Nephron progenitor cell (in vitro differentiated cells): ENCODE measurements at places on chromosomes 6 and 20.

DNA sequence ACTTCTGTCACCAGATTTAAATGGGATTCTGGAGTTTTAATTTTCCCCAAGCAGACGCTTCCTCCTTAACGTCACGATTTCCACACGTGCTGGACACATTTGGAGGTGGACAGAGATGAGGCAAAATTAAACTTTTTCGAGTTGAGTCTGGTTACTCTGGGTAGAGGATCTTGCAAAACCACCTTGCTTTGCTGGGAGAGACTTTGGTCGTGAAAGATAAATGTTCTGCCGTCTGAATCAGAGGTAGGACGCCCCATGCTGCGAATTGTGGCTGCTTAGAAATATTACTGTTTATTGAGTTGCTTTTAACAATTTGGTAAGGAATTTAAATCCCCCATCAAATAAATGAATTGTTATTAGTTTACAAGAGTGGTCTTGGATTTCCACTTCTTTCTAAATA is 46.8 kb downstream of the CTCFL start:
- H3K4me3 ChIP-seq = no peak overlapping the region
- peaks cover 36% of the 10 kb centered on the region for H3K27me3 ChIP-seq
- DNase-seq = no peak
- no peaks in the 10 kb centered on the region for H3K36me3 ChIP-seq
- peaks cover 54% of the 10 kb centered on the region for H3K4me1 ChIP-seq

GRCh38 chr6:169070506-169071176 is 183.0 kb downstream of the THBS2 start:
- H3K27ac ChIP-seq = no peak overlapping the region
- H3K27me3 ChIP-seq = peaks cover 8% of the 10 kb centered on the region
- H3K4me3 ChIP-seq = no peak overlapping the region
- H3K36me3 ChIP-seq = no peaks in the 10 kb centered on the region
- peaks cover 10% of the 10 kb centered on the region for H3K4me1 ChIP-seq

GRCh38 chr20:21804802-21805201 is 99.3 kb downstream of the PAX1 start:
- H3K4me3 ChIP-seq = no peak overlapping the region
- H3K4me1 ChIP-seq = peaks cover 7% of the 10 kb centered on the region
- DNase-seq = no peak
- H3K27ac ChIP-seq = no peak overlapping the region
- peaks cover 31% of the 10 kb centered on the region for H3K27me3 ChIP-seq
- no peaks in the 10 kb centered on the region for H3K36me3 ChIP-seq

DNA sequence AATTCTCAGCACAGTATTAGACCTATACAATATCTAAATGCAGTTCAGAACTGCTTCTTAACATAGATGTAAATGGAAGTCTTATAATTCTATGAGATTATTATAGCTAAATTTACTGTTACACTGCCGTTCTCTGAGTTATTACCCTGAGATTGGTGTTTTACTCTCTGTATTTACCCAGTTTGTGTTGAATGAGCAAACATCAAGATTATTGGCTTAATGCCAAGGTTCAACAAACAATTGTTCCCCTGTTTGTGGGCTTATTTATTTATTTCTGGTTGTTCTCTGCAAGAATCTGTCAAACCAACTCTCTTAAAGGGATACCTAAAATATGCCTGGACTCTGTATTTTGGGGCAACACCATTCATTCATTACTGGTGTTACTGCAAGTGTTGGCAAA is 5.2 kb upstream of the STMND1 start:
- no peak overlapping the region for H3K27ac ChIP-seq
- peaks cover 12% of the 10 kb centered on the region for H3K4me1 ChIP-seq
- H3K27me3 ChIP-seq = peaks cover 45% of the 10 kb centered on the region
- H3K36me3 ChIP-seq = no peaks in the 10 kb centered on the region
- no peak overlapping the region for H3K4me3 ChIP-seq

- H3K27me3 ChIP-seq = no peaks in the 10 kb centered on the region
- H3K27ac ChIP-seq = no peak overlapping the region
- H3K36me3 ChIP-seq = peaks cover 4% of the 10 kb centered on the region
- DNase-seq = no peak
- H3K4me3 ChIP-seq = no peak overlapping the region
Measured at GRCh38 chr6:121571455-121571854, 136.0 kb downstream of the GJA1 start.
